Umbilical cord (tissue), 2 donors: ENCODE measurements at places on chromosomes 3 and 15. TPM values are rescaled to one million over a fixed set of nuclear protein-coding genes. Genes with fewer than 3 reads are reported as not detected.

DNA sequence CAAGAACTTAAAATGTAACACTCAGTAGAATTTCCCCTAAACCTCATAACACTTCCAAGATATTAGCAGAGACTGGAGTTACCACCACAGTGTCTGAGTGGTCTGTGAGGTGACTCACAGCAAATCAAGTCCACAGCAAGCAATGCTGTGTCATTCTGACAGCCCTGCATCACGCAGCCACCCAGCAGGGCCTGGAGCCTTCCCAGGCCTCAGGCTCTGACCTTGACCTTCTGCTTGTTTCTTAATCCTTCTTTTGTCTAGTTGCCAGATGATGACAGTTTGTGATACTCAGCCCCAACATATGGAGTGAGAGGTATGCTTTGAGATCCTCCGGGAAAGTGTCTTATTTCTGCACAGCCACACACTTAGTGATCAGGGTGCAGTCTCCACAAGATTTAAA, 82.5 kb downstream of the TOP2B start:
- DNase-seq = no peak

Gene IL12A
- total RNA-seq = 0.72 TPM

DNA sequence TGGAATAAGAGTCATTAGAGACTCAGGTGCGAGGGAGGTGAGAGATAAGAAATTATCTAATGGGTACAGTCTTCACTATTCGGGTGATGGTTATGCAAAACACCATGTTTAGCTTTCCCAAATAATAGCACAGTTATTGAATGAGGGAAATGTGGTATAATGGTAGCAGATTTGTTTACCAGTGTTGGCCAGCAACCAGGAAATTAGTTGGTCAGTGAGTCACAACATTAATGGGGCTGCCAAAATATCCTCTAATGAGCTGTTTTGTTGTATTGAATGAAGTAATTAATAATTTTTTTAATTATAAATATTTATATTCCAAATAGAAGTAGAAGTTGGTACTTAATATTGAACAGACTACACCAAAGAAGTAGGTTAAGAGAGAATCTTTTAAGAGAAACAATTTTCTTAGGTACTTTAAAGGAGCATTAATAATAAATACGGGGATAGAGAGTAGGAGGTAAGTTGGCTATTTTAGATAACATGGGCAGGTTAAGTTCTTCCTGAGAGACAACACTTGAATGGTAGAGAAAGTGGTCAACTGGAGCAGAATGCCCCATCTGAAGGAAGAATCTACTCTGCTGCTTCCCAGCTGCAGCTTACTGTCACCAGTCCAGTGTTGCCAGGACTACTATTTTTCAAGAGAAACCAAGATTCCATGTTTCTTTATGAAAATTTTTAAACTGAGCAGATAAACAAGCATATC, 218.8 kb downstream of the UBE2E2 start:
- DNase-seq = no peak

GRCh38 chr15:95440712-95441111, 889.8 kb upstream of the NR2F2 start:
- DNase-seq = no peak

DNA sequence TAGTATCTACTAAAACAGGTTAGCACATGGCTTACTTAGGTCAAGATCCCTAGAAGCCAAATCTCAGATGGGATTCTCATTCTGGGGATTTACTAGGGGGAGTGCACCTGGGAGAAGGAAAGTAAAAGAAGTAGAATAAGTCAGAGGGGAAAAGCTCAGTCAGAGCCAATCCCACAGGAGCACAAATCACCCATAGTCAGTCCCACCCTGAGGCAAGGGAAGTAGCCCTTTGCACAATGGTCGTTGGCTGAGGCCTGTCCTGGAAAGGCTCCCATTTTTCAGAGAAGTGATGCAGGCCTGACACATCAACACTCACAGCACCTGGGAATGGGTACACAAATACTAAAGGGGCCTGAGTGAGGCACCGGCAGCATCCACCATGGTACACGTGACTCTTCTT, 39.8 kb downstream of the SST start:
- DNase-seq = no peak

DNA sequence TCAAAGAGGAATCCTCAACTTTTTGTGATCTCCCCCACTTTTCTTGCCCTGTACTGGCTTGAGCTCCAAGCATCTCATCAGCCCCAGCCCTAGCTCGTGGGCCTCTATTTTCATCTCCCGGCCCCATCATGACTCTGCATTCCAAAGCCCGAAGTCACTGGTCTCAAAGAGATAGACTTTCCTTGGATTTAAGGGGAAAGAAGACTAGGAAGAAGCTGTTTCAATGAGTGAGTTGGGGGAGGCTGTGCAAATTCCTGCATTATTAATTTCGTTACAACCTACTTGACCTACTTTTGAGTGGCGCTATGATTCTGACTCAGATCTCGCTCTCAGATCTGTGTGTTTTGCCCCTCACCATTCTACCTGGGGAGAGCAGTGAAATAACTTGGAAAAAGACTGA, 266.6 kb upstream of the TBL1XR1 start:
- no peak for DNase-seq

- no peak for DNase-seq
Observed at GRCh38 chr3:196726788-196727675, 12.6 kb upstream of the PAK2 start.

Gene STAB1
- 143 TPM for total RNA-seq

- DNase-seq = no peak
Observed at GRCh38 chr3:146195605-146196004, 34.6 kb upstream of the PLOD2 start.
